ENCODE measurements at places on chromosomes 7 and 10. TPM values are rescaled to one million over a fixed set of nuclear protein-coding genes. Genes with fewer than 3 reads are reported as not detected.

DNA sequence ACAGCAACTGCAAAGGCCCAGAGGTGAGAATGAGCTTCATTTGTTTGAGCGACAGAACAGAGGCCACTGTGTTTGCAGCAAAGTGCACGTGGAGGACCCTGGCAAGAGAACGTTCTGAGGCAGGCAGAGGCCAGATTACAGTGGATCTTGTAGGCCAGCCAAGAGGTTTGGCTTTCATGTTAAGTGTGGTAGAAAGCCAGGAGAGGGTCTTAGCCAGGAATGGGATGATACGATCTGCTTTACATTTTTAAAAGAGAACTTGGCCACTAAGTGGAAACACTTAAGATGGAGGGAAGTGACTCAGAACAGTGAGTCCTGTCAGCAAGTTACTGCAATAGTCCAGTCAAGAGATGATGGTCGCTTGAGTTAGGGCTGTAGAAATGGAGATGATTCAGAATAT, 4.6 kb downstream of the CCDC136 start:
- DNase-seq, result no peak
- peaks cover 2% of the 10 kb centered on the region for H3K36me3 ChIP-seq
- no peak overlapping the region for H3K4me3 ChIP-seq
- no peaks in the 10 kb centered on the region for H3K27me3 ChIP-seq
- H3K27ac ChIP-seq, result no peak overlapping the region
- H3K4me1 ChIP-seq, result peaks cover 11% of the 10 kb centered on the region

LRRTM3 gene
- total RNA-seq, result not detected

DNA sequence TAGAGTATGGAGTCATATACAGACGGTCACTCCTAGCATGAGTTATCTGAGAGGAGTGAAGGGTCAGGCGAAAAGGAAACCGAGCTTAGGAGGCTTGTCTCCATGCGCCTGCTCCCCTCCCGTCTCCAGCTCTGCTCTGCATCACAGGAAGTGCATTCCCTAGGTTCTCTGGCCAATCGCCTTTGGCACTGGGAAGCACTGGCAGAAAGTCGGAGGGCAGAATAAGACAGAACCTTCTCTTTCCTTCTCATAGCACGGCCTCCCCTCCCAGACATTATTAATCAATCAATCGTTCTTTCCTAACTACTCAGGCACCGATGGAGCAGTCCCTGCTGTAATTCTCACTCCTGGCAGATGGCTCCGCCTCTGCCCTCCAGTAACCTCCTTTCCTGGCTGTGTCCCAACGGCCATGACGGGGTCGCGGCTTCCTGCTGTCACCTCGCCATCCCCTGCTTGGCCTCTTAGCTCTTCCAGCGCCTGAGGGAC, 177.1 kb downstream of the FRMD4A start:
- H3K4me1 ChIP-seq, result no peaks in the 10 kb centered on the region
- no peak overlapping the region for H3K4me3 ChIP-seq
- H3K27me3 ChIP-seq, result no peaks in the 10 kb centered on the region
- no peak overlapping the region for H3K27ac ChIP-seq

DNA sequence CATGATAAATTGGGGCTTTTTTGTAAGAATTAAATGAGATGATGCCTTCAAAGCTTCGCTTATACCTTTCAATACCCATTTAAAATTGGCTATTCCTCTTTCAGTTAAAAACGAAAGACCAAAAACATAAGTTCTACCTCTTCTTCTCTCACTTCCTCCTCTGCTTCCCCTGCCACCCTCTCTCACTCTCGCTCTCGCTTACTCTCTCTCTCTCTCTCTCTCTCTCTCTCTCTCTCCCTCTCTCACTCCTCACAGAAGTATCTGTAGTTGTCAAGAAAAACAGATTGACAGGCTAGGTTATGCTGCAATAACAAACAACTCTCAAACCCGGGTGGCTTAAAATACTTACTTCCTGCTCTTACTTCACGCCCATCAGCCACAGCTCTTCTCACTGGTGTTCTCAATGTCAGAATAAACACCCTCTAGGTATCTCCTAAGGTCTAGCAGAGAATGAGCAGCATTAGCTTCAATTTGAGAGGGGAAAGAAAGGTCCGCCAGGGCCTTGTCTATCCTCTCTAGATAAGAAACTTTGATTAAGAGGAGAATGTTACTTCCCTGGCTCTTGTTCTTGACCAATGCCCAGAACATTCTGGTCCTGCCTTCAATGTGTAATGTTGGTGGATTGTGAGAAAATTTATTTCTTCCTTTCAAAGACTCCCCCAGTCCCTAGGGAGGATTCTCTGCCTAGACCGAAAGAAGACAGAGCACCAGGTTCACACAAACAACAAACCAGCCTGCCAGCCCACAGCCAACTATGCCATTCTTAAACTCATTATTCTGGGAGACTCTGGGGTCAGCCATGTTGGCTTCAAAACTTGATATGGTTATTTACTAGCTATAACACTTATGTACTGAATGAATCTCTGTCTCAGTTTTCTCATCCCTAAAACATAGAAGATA, 1028.7 kb downstream of the XPNPEP1 start:
- no peaks in the 10 kb centered on the region for H3K36me3 ChIP-seq
- no peak for DNase-seq
- no peaks in the 10 kb centered on the region for H3K27me3 ChIP-seq
- no peak overlapping the region for H3K4me3 ChIP-seq

RASA4B gene
- total RNA-seq, result 2.4 TPM

DNA sequence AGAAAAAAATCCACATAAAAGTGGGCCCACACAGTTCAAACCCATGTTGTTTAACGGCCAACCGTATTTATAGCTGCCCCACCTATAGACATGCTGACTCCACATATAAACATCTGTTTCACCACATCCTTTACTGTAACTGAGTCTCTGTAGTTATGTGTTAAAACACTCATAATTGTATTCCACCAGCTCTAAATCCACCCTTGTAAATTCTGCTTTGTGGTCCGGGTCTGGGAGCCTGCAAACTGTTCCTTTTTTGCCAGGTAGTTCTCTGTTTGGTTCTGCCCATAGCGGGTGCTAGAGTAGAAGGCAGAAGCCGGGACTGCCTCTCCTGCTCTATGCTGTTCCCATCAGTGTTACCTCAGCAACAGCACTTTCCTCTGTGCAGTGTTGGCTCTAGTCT, 20.2 kb upstream of the FHIP2A start:
- H3K4me1 ChIP-seq, result peaks cover 12% of the 10 kb centered on the region
- no peak overlapping the region for H3K4me3 ChIP-seq
- no peak overlapping the region for H3K27ac ChIP-seq

AKR1C3 gene
- total RNA-seq, result 137 TPM

GRCh38 chr10:15483215-15484075, 112.4 kb upstream of the FAM171A1 start:
- H3K27ac ChIP-seq, result no peak overlapping the region
- H3K27me3 ChIP-seq, result no peaks in the 10 kb centered on the region
- no peaks in the 10 kb centered on the region for H3K36me3 ChIP-seq
- H3K4me3 ChIP-seq, result no peak overlapping the region

GRCh38 chr7:155007947-155008346, 5.0 kb upstream of the PAXIP1 start:
- H3K4me3 ChIP-seq, result no peak overlapping the region
- no peaks in the 10 kb centered on the region for H3K36me3 ChIP-seq
- peak; percentile 66 for DNase-seq
- H3K27me3 ChIP-seq, result no peaks in the 10 kb centered on the region

CHRM2 gene
- not detected for total RNA-seq

PSD gene
- 2.1 TPM for total RNA-seq

DNA sequence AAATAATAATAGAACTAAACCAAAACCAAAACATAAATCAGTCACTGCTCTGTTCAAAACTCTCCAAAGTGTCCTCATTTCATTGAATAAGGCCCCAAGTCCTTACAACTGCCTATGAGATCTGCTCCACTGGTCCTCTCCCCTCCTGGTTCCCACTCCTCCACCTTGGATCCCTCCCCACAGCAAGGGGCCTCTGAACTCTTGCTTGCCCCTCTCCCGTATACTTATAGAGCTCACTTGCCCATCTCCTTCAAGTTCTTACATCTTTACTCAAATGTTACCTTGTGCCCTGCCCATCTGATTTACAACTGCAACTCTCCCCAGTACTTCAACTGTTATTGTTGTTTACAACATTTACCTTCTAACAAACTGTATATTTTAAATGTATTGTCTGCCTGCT, 819 bp downstream of the POLD2 start:
- peak overlapping the region; percentile 23 for H3K27ac ChIP-seq
- peaks cover 15% of the 10 kb centered on the region for H3K4me1 ChIP-seq
- peaks cover 8% of the 10 kb centered on the region for H3K36me3 ChIP-seq
- no peak for DNase-seq
- H3K4me3 ChIP-seq, result peak overlapping the region; percentile 58

GRCh38 chr10:129446183-129446581, 20.9 kb upstream of the MGMT start:
- no peak overlapping the region for H3K4me3 ChIP-seq
- no peaks in the 10 kb centered on the region for H3K36me3 ChIP-seq
- H3K27me3 ChIP-seq, result no peaks in the 10 kb centered on the region
- no peak for DNase-seq
